T-helper 17 cell (primary cell): ENCODE measurements at places on chromosomes 12 and 14.

GRCh38 chr12:22851532-22851931 is 226.6 kb downstream of the ETNK1 start:
- no peak for DNase-seq

- DNase-seq = no peak
Observed at GRCh38 chr12:127728285-127728684, 538.7 kb upstream of the TMEM132C start.

DNA sequence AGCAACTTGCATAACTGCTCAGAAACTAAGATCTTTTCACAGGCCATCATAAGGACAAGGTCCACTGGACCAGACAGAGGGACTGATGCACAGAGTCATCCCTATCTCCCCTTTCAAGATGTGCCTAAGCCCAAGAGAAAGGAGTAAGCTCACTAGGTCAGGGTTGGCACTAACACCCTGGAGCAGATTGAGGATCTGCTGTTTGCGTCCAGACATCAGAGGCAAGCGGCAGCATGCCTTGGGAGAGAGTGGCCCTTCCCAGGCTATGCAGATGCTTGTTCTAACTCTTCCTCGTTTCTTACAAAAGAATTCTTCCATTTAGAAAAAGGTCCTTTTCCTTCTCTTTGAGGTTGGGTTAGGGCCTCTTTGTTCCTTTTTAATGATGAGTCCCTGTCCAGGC is 187.2 kb downstream of the KCNA5 start:
- no peak for DNase-seq

- DNase-seq = peak; percentile 58
Observed at GRCh38 chr14:104723651-104724406, at the start of gene ADSS1. Gene ADSS1 (plus strand): TSS chr14:104724229. CDS start chr14:104724271, 42 bp downstream.

GRCh38 chr12:89252284-89252683 is 100.0 kb downstream of the DUSP6 start:
- no peak for DNase-seq

DNA sequence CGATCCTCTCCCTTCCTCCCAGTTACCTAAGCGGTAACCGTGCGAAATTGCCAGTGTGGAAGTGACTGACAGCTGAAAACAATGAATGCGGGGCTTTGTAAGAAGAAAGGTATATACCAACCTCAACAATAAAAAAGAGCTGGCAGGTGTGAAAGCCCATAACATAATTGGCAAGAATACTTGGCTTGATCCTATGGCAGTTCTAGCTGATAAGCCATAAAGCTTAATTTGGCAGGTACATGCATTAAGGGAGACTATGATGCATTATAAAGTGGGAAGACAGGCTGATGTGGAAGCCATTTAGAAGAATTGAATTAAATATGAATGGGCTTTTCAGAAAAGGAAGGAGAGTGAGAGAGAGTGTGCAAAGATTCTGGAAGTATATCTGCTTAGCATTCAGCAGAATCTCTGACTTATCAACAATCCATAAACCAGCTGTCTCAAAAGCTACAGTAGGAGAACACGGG is 71.3 kb downstream of the CRACR2A start:
- no peak for DNase-seq

GRCh38 chr12:125619723-125620122 is 554.5 kb downstream of the AACS start:
- no peak for DNase-seq

DNA sequence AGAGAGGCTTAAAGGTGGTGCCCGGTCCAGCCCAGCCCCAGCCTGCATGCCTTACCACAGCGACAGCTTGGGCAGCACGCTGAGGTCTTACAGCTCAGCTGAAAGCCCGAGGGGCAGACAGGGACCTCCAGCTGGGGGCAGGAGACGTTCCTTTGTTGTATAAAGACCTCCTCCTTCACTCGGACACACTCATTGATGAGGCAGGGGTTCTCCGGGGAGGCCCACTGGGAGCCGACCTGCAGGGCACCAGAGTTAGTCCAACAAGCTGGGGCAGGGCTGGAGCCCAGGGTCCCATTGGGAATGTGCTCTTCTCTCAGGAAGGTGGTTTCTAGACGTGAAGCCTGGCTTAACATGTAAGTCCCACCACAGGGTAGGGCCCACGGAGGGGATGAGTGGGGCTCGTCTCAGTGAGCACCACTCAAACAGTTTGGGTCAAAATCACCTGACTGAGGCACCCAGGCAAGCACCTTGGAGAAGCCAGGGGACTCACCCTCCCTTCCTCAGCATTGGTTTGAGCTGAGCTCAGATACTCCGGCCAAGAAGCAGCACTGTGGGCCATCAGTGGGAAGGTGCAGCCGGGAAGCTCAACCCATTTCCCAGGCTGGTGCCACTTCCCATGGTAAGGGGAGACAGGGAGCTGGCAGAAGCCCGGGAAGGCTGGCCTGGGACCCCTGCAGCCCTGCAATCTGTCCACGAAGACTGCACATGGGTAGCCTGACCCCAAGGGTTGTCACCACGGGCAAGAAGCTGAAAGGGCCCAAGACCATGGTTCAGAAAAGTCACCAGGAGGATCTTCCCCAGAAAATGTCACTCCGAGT is 24.3 kb upstream of the ANO2 start:
- DNase-seq = no peak

GRCh38 chr12:6370576-6370935 is 4.8 kb downstream of the SCNN1A start:
- no peak for DNase-seq

GRCh38 chr14:71591929-71592328 is 340.3 kb upstream of the RGS6 start:
- no peak for DNase-seq

GRCh38 chr12:125110641-125111360 is 45.6 kb downstream of the AACS start:
- DNase-seq = no peak

- DNase-seq = no peak
Observed at GRCh38 chr14:40417777-40418401, 985.7 kb upstream of the FBXO33 start.

- no peak for DNase-seq
Observed at GRCh38 chr12:13258717-13259119, 62.2 kb downstream of the EMP1 start.

DNA sequence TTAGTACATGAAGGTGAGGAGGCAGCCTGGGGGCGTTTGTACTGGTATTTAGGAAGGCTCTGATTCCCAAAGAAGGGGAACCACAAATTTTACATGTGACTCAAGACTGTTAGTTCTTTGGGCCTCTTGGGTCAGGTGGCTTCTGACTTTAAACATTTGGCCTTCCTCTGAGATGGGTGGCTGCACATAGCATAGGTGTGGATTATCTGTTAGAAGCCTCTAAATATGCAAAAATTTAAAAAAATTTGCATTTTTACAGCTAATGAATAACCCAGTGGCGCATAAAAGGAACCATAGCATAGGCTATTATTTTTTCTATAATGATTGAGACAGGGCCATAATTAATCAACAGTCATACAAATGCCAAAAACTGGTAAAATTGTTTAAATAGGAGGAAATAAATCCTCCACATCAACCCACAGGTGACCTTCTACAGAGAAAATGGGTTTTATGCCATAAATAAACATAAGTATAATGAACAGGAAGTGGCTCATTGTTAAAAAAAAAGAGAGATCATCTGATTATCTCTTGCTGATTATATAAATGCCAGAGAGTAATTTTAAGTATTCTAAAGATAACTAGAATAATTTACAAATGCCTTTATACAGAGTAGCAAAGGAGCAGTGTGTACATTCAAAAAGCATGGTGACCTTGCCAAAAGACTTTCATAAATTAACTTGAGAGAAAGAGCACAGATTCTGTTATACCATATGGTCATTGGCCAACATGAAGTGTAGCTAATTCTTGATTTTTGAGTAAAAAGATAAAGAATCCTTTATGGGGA is 284.2 kb upstream of the ATP2B1 start:
- no peak for DNase-seq

DNA sequence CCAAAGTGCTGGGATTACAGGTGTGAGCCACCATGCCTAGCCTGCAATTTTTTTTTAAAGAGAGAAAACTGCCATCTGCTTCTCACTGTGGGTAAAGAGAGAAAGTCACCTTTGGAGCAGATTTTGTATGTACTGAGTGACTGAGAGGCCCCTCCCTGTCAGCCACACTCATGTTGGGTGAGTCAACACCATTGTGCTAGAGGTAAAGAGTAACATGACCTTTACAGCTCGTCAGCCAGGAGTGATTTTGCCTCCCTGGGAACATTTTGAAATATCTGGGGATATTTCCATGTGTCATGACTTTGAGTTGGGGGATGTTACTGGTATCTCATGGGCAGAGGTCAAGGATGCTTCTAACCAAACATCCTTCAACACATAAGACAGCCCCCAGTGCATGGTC is 115.2 kb downstream of the KSR2 start:
- no peak for DNase-seq

GRCh38 chr12:81644503-81644902 is 114.6 kb downstream of the PPFIA2 start:
- no peak for DNase-seq

GRCh38 chr14:62409169-62409568 is 636.1 kb downstream of the KCNH5 start:
- no peak for DNase-seq

DNA sequence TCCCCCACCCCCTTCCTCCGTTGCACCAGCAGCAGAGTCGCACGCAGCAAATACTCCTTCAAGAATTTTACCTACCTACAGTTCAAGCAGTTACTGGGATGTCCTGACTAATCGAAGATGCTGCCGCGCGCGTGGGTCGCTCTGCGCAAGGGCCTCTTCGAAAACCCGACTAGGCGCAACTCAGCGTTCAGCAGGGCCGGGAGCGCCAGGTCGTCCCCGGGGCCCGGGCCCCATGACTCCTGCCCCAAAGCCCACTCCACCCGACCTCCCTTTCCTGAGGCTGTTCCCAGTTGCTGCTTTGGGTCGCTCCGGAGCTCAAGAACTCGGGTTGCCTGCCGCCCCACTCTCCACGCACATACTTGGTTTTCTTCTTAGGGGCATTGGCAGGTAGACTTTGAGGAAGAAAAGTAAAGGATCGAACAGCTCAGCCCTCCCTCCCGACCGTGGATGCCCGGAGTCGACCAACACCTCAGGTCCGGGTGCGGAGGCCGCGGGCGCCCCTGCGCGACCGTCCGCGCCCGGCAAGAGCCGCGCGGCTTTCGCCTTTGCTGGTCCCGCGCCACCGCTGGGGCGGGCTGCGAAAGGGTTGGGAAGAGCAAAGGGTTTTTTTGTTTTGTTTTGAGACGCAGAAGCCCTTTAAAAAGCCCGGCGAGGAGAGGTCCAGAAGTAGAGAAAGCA is 1.9 kb downstream of the BMP4 start:
- DNase-seq = no peak

- no peak for DNase-seq
Observed at GRCh38 chr14:49923442-49923841, 30.6 kb downstream of the ARF6 start.

- no peak for DNase-seq
Observed at GRCh38 chr12:86959766-86960458, 703.7 kb upstream of the MGAT4C start.

GRCh38 chr12:57487597-57488401 is at the start of gene MARS1:
Gene MARS1 (plus strand): TSS chr12:57488068. CDS start chr12:57488091, 23 bp downstream.
- peak; percentile 80 for DNase-seq

DNA sequence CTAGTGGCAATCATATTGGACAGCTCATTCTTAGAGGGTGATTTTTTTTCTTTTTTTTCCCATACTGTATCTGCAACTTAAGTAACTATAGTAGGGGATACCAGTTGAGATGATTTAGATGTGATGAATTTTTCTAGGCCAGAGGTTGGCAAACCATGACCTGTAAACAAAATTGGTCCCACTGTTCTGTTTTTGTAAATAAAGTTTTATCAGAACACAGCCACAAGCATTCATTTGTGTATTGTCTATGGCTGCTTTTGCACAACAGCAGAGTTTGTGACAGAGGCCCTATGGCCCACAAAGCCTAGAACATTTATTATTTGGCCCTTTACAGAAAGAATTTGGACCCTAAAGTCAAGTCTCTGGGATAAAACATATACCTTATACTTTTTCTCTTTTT is 11.4 kb downstream of the ARF6 start:
- DNase-seq = no peak

GRCh38 chr14:24894583-24895242 is 155.2 kb downstream of the STXBP6 start:
- DNase-seq = no peak

DNA sequence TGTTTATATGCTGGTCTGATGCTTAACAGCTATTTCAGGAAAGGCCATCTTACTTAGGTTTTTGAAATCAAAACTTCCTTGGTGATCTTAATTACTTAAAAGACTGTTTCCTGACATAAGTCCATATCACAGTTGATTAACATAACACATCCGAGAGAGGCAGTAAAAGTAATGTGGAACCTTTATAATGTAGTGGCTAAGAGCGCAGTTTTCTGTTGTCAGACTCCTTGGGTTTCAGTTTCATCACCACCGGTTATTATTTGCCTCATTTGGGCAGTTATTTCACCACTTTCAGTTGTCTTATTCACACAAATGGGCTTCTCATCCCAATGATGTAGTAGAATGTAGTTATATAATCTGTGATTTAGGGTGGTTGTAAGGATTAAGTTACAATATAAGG is 30.9 kb downstream of the TBC1D15 start:
- DNase-seq = no peak

- DNase-seq = no peak
Observed at GRCh38 chr12:1842183-1842904, 22.0 kb downstream of the LRTM2 start.

GRCh38 chr12:106031761-106032622 is 106.8 kb downstream of the NUAK1 start:
- DNase-seq = no peak

- DNase-seq = no peak
Observed at GRCh38 chr12:6463216-6463615, 7.3 kb downstream of the VAMP1 start.

DNA sequence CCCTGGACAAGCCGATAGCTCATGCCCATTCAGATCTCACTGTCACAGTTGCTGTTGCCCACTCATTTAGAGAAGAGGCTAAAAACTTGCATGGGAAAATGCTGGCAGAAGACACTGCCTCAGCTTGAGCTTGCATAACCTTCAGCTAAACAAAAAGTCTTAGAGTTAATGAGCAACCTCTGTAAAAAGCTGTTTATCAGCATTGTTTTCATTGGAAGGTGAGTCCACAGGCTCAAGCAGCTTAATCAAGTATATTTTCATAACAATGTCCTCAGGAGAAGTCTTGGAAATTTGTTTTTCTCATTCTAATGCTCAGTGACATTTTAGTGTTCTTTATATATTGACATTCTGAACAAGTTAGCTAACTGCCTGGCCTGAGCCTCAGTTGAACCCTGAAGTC is 872.9 kb downstream of the TMTC2 start:
- DNase-seq = no peak

DNA sequence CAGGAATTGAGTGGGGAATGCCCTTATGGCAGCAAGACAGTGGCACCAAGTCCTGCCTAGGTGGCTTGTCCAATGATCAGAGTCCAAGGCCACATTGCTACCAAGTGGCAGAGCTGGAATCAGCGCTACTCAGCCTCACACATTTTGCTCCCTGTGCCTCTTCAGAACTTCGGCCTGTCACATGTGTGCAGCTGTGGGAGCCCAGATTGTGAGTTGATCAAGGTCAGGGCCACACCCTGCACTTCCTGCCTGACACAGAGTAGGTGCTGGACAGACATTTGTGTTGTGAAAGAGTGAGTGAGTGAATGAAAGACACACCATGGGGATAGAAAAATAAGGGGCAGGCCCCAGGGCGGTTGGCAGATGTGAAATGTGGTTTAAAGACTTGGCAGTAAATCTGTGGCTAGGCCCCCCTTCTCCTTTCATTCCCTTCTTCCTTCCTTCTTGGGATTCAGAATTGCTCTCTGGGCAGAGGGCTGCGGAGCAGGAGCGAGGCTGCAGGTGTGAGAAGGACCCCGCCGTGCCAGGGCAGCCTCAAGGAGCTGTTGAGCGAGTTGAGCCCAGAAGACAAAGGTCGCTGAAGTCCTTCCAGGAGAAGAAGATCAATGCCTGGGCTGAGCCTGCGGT is 83.5 kb downstream of the SLC25A47 start:
- no peak for DNase-seq
